Activated CD4-positive, alpha-beta memory T cell treated with anti-CD3 and anti-CD28 coated beads for 36 hours (primary cell): ENCODE measurements at places on chromosomes 1 and 21.

DNA sequence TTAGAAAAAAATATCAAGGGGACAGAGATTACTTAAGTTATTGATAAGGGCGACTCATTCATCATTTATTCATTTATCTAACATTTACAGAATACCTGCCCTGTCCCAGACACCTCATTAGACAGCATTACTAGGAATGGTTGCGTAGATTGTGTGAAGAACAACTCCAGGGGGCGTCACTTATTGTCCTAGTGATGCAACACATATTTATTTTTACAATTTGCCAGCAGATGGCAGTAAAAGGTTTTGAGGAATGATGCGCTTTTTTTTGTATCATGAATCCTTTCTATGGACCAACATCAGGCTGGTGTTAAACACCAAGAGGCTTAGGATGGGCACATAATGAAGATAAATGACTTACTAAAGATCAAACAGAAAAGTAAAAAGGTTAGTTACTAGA is 5.5 kb downstream of the NCAM2 start:
- no peak for DNase-seq

DNA sequence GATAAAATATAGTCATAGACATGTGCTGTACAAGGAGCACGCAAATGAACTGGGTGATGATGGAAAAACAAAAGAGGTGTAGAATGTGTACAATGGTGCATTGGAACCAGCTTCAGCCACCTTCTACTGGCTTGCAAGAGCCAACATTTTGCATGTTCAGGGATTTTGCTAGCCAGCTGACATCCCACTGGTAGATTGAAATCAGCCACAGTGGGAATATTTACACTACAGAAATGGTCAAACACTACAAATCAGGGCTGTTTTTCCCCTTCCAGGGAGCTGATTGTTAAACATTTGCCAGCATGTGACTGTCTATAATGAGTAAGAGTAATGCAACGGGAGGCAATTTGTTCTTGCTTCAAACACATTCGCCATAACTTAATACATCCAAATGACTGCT is 23.2 kb downstream of the PMVK start:
- DNase-seq, result no peak

DNA sequence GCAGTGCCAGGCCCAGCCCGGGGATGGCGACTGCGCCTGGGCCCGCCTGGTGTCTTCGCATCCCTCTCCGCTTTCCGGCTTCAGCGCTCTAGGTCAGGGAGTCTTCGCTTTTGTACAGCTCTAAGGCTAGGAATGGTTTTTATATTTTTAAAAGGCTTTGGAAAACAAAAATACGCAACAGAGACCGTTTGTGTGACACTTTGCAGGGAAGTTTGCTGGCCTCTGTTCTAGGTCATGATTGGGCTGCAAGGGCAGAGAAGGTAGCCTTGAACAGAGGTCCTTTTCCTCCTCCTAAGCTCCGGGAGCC is 719 bp downstream of the SOD1 start:
- no peak for DNase-seq

GRCh38 chr1:46450160-46450517 is 39.5 kb upstream of the DMBX1 start:
- no peak for DNase-seq

DNA sequence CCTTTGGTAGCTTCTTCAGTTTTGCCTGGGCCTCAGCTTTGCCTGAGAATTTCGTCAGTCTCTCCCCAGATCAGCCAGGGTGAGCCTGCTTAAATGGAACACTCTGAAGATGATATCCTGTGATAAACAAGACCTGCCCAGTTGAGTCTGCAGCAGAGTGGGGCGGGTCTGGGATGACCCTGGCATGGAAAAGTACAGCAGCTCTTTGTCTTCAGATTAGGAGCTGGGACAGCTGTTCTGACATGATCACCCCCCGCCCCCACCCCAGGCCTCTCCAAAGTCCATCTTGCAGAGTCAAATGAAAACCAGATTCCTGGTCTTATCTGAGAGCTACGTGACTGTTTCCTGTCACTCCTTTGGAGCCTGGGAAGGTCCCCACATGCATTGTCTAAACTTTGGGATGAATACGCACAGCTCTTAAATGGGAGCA is 2.2 kb upstream of the TMEM51 start:
- DNase-seq, result no peak

GRCh38 chr1:50329332-50329932 is 93.8 kb downstream of the DMRTA2 start:
- DNase-seq, result no peak
